Renal cortical epithelial cell (primary cell): ENCODE measurements at places on chromosomes 4 and X. TPM values are rescaled to one million over a fixed set of nuclear protein-coding genes. Genes with fewer than 3 reads are reported as not detected.

Gene PARM1
- total RNA-seq: 0.05 and 0.35 TPM in 2 replicates

Gene TENM3
- total RNA-seq: 1.2 and 4.5 TPM in 2 replicates

Gene TLR3
- 8.9 and 17.5 TPM in 2 replicates for total RNA-seq

Gene EVC2
- 6.6 and 14.7 TPM in 2 replicates for total RNA-seq

DNA sequence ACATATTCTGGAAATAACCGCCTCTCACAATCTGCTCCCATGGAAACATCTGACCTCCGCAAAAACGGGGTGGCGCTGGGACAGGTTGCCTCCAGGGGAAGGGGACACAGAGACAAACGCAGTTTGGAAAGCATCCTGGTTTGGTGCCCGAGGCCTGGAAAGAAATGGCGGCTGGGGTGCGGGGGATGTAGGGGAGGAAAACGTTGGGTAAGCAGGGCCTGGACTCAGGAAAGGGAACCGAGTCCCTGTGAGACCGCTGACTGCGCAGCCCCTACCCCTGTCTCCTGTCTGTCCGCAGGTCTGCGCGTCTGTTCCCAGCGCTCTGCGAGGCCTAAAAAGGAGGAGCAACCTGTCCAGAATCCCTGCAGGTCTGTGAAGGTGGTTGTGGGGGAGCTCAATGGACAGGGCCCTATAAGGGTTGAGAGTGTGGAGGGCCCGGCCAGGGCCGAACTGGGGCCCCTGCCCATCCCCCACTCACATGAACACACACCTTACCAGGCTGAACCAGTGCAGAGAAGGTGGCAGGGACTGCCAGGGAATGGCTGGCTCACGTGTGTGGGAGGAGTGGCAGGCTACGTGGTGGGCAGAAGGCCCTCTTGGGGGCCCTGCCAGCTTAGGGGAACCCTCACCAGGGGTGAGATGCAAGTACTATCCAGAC is 672 bp downstream of the TCEAL3 start:
- no peak for DNase-seq

GRCh38 chr4:152309418-152309817 is 226.5 kb downstream of the FBXW7 start:
- no peak for DNase-seq

- no peak for DNase-seq
These were observed 323.3 kb downstream of the STK32B start for GRCh38 chr4:5374592-5374991.
